MG63 (cell line): ENCODE measurements at places on chromosomes 6 and 20. TPM values are rescaled to one million over a fixed set of nuclear protein-coding genes. Genes with fewer than 3 reads are reported as not detected.

The PAX1 gene
- not detected in 2 replicates for total RNA-seq

The ZNF311 gene
- total RNA-seq, result 1.4 TPM in 2 replicates

The ZBTB12 gene
- 0.67 and 9.3 TPM in 2 replicates for total RNA-seq

The FAM162B gene
- total RNA-seq, result 0.26 TPM in 1 of 2 replicates, not detected in the other

GRCh38 chr6:102022803-102023202, 629.3 kb downstream of the GRIK2 start:
- DNase-seq, result no peak

DNA sequence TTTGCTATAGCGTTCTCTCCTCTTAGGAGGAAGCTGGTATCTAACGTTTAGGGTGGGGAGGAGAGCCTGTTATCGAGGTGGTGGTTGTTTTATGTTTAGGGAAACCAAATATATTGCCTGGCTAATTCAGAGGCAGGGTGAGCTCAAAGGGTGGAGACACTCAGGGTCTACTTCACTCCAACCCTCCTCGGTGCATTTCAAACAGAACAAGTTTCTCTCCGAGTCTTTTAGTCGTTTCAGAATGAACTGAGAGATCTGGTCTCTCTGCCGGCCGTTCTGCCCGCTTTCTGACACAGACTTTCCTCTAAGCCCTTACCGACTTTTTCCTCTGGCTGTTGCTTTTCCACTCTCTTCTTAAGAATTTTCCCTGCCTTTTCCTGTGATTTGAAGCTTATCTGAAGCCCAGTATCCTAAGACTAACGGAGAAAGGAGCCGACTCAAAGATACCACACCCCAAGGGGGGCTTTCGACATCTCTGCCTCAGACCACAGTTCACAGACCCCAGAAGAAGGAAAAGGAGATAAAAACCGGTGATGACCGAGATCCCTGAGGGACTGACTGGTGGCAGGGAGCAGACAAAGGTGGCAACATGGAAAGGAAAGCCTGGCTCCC, 865 bp downstream of the STK38 start:
- no peak for DNase-seq

DNA sequence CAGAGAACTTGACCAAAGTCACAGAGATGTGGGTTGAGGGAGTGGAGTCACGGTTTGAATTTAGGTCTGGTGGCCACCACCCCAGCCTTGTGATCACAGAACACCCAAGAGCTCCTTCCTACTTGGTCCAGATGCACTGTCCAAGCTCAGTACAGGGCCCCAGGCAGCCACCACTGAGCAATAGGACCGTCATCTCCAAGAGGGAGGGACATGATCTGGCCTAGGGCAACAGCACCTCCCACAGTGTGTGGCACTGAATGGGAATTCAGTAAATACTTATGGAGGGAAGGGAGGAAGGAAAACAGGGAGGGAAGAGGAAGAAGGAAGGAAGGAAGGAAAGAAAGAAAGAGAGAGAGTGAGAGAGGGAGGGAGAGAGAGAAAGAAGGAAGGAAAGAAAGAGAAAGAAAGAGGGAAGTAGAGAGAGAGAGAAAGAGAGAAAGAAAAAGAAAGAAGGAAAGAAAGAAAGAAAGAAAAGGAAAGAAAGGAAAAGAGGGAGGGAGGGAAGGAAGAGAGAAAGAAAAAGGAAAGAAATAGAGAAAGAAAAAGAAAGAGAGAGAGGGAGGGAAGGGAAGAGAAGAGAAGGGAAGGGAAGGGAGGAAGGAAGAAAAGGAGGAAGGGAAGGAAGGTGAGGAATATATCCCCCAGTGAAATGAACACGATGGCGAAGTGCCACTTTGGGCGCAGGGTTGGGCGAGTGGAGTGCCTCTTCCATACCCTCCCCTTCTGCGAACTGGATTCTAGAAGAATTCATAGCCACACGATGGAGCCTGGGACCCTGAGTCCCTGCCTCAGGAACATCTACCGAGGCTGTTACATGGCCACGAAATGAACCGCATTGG, 243.7 kb downstream of the TFAP2C start:
- DNase-seq, result no peak

- DNase-seq, result no peak
These were observed 54.9 kb upstream of the SASH1 start for GRCh38 chr6:148287623-148288333.

- DNase-seq, result no peak
These were observed 743.8 kb upstream of the FLRT3 start for GRCh38 chr20:15081261-15081660.

- peak; percentile 44 for DNase-seq
These were observed 392.0 kb upstream of the SASH1 start for GRCh38 chr6:147950623-147950987.

- no peak for DNase-seq
These were observed 140.7 kb downstream of the FUT9 start for GRCh38 chr6:96156425-96156824.

- DNase-seq, result peak; percentile 21
These were observed 497.7 kb upstream of the MARCKS start for GRCh38 chr6:113359155-113360140.
